ENCODE measurements at places on chromosomes 2 and 18. TPM values are rescaled to one million over a fixed set of nuclear protein-coding genes. Genes with fewer than 3 reads are reported as not detected.

TRIB2 gene
- total RNA-seq, result 5.1 TPM

USP34 gene
- total RNA-seq, result 97.8 TPM

UGT1A3 gene
- total RNA-seq, result 0.43 TPM

PAIP2B gene
- 0.98 TPM for total RNA-seq

TMEM17 gene
- total RNA-seq, result 1.6 TPM

IRS1 gene
- 24.7 TPM for total RNA-seq

IL1A gene
- 0.54 TPM for total RNA-seq

KIF3C gene
- total RNA-seq, result 18.1 TPM

TGFA gene
- total RNA-seq, result 3.1 TPM

All from placental epithelial cell (primary cell).